ENCODE measurements at places on chromosomes 4 and X.
A peak's percentile ranks its signal among the peaks of the same experiment; 100 is the strongest.

DNA sequence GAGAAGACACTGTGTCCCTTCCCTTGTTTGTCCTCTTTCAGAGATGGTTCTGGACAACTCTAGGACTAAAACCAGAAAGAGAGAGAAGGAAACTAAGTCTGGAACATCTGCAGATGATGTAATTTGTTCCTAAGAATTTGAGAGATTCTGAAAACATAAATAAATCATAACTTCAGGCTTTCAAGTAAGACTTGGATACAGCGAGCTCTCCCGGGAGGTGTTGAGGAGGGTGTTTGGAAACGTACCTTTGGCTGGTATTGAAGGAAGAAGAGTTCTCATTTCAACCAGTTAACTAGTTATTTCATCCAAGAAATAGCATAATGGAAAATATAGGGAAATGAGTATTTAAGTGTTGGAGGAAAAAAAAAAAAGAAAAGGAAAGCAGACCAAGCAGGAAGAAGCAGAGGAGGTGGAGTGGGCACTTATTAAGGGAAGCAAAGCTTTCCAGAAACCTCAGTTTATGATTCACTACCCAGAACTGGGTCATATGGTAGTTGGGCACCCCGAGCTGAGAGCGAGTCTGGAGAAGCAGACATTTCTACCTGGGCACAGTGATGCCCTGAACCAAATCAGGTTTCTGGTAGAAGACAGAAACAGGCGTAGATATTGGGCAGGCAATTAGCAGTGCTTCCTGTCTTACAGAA lies 26.9 kb downstream of the CCNG2 start:
- no peak for DNase-seq

- no peak for DNase-seq
These were observed 6.8 kb upstream of the FGF2 start for GRCh38 chr4:122819708-122820449.

- DNase-seq, result no peak
These were observed 27.1 kb upstream of the GRPEL1 start for GRCh38 chr4:7094916-7095315.

GRCh38 chrX:12206413-12206812 lies 68.1 kb downstream of the FRMPD4 start:
- DNase-seq, result no peak

- DNase-seq, result no peak
These were observed 220.7 kb downstream of the CLCN4 start for GRCh38 chrX:10377427-10377826.

DNA sequence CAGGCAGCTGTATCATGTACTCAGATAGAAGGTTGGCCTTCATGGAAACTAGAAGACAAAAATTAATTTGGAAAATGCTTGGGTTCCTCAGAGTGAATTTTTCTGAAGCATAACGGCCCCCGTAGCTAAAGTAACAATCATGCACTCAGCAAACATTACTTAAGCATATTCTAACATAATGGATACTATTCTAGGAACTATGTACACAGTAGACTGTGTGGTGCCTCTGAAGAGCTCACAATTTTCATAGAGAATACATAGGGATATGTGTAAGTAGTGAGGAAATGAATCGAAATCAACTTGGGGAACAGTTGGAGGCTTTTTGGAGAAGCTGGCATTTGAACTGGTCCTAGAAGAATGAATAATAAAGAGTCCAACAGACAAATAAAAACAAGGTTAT lies 1045.0 kb downstream of the GLUD2 start:
- DNase-seq, result no peak

- no peak for DNase-seq
These were observed 125.1 kb downstream of the CAMK2D start for GRCh38 chr4:113636438-113636818.

- DNase-seq, result no peak
These were observed 48.3 kb upstream of the NAP1L2 start for GRCh38 chrX:73262991-73263390.

GRCh38 chr4:100872811-100873210 lies 355.0 kb upstream of the EMCN start:
- no peak for DNase-seq

DNA sequence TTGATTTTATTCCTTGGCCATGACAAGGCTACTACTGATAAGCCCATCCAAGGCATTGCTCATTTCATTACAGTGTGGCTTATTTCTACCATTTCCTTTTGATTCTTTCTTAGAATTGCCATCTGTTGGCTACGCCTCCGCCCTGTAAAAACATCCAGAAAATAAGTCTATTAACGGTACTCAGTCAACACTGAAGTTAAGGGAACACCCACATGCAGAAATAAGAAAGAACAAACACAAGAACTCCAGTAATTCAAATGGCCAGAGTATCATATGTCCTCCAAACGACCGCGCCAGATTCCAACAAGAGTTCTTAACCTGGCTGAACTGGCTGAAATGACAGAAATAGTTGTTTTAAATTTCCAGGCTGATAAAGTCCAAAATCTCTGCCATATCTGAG lies 90.3 kb downstream of the CXXC4 start:
- no peak for DNase-seq

- no peak for DNase-seq
These were observed 111.6 kb downstream of the MAGEE2 start for GRCh38 chrX:75673468-75673867.

DNA sequence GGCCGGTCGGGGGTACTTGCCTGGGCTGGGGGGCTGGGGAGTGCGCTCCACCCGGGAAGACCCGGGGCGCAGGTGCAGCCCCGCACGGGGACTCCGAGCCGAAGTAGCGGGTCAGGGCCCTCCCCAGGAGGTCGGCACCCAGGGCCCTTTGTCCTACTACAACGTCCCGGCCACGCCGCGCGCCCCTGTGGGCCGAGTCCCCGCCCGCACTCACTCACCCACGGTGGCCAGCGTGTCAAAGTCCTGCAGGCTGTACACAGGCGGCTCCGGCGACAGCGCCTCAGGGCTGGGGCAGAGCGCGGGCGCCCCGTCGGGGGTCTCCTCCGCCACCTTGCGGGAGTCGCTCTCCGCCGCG lies 602 bp downstream of the PRKX start:
- DNase-seq, result no peak

DNA sequence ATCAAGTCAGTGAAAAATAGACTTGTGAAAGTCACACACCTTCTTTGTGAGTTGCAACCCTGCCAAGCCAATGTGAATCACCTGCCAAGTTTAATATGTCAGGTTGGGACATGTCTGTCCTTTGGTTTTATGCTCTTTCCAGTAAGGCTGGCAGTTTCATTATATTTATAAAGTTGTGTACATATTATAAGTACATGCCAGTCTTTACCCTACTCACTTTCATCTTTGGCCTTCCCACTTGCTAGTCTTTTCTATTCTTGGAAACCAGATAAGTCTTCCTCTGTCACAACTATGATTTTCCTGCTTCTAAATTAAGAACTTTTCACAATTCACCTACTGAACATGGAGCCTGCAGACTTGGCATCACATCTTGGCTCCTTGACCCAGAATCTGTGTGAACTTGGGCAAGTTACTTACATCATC lies 680.7 kb upstream of the BOD1L1 start:
- DNase-seq, result no peak

DNA sequence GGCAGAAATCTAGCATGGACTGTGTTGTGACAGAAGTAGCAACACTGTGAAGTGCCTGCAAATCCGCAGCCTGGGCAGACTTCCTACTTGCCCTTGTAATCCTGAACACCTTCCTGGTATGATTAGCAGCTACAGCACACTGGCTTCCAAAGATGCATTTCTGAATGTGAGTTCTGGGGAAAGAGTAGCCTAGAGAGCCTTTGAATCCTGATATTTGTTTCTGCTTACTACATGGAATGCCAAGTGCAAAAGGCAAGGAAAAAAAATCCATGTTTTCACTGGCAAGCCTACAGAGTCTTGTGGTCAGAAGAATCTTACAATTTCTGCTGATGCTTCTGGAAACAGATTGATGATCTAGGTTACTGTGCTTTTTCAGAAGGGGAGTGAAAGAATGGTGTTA lies 223.7 kb downstream of the COL25A1 start:
- no peak for DNase-seq

DNA sequence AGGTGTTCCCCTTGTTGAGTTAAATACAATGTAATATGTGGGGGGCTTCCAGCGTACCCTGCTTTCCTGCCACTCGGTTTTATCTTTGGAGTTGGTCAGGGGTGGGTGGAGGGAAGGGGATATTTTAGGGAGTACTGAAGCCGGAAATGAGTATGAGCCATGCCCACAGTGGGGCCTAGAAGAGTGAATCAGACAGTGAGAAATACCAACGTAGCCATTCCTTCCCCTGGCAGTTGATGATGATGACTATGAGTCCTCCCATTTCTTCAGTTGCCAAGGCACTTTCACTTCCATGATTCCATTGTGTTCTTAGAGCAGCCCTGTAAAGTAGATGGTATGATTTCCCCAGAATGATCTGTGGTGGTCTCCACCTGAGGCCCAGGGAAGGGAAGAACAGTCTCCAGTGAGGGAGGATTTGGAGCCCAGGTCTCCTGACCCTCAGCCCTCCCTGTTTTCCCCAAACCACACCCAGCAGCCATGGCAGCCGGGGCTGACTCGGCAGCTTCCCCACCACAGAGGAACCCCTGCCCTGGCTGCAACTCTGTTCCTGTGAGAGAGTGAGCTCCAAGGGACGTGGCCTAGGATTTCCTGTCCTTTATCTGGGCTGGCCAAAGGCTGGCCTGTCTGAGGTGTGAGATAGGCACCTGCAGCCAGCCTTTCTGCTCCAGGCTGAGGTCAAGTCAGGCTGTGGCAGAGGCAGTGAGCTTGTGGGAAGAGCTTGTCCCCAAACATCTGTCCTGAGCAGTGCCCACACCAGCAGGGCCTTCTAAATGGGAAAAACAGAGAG lies 52.7 kb downstream of the STARD8 start:
- no peak for DNase-seq

DNA sequence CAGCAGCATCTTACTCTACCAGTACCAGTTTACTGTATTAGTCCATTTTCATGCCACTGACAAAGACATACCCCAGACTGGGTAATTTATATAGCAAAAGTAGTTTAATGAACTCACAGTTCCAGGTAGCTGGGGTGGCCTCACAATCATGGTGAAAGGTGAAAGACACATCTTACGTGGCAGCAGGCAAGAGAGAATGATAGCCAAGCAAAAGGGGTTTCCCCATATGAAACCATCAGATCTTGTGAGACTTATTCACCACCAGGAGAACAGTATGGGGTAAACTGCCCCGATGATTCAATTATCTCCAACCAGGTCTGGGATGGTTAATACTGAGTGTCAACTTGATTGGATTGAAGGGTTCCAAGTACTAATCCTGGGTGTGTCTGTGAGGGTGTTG lies 69.3 kb downstream of the YIPF6 start:
- peak; percentile 27 for DNase-seq

DNA sequence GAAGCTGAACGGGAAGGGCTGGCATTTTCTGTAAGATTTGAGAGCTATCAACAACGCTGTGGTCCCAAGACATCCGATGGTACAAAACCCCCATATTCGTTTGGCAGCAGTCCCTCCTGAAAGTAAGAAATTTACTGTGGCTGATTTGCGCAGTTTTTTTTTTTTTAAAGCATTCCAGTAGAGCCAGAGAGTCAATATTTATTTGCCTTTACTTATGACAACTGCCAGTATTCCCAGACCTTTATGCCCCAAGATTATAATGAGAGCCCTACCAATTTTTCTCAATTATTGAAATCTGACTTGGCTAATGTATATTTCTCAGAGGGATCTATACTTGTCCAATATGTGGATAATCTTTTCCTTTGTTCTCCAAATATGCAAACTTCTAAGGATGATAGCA lies 157.5 kb upstream of the SPIN4 start:
- no peak for DNase-seq

GRCh38 chr4:55491486-55491885 lies 55.2 kb downstream of the CLOCK start:
- no peak for DNase-seq

- no peak for DNase-seq
These were observed 587.6 kb upstream of the DIPK2B start for GRCh38 chrX:45788315-45788714.

DNA sequence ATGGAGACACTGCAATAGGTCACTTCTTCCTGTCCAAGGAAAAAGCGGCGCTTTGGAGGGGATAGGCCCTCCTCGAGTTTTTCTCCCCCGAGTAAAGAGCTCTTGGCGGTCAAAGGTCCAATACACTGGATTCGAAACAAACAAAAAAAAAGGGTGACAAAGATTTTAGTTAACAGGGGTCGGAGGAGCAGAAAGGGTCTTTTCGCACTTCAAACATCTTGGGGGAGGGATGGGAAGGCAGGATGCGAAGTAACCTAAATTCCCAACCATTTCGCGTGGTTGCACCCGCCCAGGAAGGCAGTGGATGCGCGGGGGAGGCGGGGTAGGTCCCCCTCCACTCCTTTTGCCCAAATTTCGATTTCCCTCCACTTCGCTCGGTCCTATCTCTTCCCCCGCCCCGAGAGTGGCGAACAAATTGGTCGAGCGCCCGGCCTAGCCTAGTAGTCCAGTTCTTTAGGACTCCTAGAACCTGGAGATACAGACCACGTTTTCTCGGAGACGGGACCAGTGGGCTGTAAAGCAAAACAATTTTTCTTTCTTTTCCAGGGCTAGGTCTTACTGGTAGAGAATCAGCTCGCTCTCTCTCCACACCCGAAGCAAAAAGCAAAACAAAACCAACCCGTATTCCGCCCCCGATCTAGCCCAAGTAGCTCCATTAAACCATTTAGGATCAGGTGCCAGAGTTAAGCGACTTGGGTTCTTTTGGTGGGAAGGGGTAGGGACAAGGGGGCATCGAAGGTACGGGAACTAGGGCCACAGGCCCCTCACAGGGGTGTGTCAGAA lies 2.0 kb upstream of the STAG2 start:
- peak; percentile 2 for DNase-seq

GRCh38 chr4:16672421-16672820 lies 226.0 kb downstream of the LDB2 start:
- no peak for DNase-seq

DNA sequence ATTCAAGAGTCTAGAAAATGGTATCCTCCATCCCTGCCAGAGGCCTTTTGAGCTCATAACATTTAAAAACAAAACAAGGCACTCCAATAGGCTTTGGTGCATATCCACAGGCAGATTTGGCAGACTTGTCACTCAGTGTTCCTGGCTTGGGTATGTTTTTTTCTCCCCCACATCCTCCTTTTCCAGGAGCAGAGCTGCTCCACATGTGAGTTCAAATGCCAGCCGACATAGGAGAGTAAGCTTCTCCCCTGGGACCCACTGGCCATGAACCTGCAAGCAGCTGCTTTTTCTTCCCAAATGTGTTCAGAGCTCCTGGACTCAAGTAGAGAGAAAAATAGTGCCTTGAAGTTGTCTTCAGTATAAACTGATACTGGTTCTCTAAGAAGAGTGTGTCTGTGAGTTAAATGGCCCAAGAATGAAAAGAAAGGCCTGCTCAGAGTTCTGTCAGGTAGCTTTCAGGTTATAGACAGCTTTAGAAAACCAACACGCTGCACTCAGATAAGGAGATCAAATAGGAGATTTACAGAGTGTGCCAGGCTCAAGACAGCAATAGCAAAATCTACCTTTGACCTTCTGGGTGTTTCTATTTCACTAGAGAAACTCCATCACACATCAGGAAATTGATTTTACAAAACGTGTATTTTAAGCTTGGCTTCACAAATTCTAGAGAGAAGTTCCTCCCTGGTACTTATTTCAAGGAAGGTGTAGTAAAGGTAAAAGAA lies 162.5 kb upstream of the GALNT7 start:
- DNase-seq, result no peak

DNA sequence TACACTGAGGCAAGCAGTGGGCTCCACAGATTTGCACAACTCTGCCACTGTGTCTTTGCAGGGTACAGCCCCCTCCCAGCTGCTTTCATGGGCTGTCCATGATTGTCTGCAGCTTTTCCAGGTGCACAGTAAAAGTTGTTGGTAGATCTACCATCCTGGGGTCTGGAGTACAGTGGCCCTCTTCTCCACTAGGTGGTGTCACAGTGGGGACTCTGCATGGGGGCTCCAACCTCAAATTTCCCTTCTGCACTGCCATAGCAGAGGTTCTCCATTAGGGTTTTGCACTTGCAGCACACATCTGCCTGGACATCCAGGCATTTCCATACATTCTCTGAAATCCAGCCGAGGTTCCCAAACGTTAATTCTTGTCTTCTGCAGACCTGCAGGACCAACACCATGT lies 1002.3 kb downstream of the FAM133A start:
- DNase-seq, result no peak
